NCI-H1092 (cell line): ENCODE measurements at places on chromosomes 4 and X.
A peak's percentile ranks its signal among the peaks of the same experiment; 100 is the strongest.

GRCh38 chr4:52997132-52997416, 135.0 kb downstream of the RASL11B start:
- no peak for DNase-seq

DNA sequence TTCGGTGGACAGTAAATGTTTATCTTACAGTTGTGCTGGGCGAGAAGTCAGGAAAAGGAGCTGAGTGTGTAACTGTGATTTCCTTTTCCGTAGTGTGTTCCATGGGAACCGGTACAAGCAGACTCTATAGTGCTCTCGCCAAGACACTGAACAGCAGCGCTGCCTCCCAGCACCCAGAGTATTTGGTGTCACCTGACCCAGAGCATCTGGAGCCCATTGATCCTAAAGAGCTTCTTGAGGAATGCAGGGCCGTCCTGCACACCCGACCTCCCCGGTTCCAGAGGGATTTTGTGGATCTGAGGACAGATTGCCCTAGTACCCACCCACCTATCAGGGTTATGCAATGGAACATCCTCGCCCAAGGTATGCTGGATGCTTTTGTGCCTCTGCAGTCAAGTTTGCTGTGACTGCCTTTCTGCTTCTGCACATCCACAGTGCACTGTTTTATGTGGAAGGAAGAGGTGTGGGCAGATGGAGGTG, 27.4 kb downstream of the NOCT start:
- no peak for DNase-seq

- peak; percentile 98 for DNase-seq
These were observed at the start of gene HMGB3 for GRCh38 chrX:150982788-150983520. TSS of gene HMGB3 (plus strand) at chrX:150983335. CDS start at chrX:150985600, 2,265 bp downstream.

DNA sequence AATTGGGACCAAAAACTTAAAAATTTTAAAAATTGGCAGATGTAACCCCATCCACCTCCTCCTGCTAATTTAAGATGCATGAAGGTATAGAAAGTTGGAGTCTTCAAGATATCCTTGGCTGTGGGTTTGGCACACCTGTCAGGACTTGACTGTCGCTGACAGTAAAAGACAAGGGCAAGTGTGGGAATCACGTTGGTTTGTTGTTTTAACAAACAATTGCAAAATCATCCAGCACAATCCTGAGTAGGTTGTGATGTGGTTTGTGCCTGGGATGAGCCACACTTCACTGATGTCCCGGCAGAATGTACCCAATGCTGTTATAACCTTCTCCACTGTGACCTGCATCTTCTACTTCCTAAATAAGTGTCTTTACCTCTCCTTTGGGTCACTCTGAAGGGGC, 24.0 kb downstream of the HOPX start:
- no peak for DNase-seq

DNA sequence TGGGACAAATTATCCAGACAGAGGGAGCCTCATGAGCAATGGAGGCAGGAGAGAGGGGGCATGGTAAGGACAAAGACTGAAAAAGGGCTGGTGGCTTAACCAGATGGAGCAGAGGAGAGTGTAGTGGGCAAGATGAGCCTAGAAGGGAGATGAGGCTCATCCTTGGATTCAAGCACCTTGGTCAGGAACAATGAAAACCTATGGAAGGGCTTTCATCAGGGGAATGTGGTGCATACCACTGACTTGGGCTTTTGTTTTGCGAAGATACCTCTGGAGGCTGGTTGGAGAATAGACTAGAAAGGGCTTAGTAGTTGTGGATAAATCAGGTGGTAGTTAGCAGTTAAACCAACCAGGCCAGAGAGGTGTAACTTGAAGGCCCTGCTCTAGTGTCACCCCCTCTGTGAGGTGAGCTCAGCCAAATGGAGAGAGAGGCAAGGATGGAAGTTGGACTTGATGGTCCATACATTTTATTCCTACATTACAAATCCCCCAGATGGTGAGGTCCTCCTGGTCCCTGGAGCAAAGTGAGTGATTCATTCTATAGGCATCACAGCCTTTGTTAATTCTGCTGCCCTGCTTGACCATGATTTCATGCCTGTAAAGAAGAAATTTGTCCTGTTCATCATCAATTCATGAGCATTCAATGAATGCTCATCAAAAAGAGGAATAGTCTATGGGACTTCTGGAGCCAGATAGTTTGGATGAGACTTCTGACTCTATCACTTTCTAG, 264.8 kb upstream of the IGFBP7 start:
- DNase-seq, result no peak
